ENCODE measurements at places on chromosomes 4 and X. TPM values are rescaled to one million over a fixed set of nuclear protein-coding genes. Genes with fewer than 3 reads are reported as not detected.
A peak's percentile ranks its signal among the peaks of the same experiment; 100 is the strongest.

DNA sequence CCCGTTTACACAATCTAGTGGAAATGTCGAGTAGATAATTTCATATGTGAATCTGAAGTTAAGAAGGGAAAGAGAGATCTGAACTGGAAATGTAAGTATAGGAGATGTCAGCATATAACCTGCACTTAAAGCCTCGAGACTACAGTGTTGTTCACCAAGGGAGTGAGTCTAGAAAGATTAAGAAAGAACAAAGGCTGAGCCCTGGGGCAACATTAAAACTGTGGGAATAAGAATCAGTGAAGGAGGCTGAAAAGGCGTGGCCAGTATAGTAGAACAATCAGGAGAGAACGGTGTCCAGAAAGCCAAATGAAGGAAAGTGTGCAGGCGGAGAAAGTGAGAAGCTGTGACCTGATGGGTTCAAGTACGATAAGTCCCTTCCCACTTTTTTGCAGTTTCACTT lies 118.8 kb upstream of the TENM3 start:
- no peak for DNase-seq

- DNase-seq: peak; percentile 58
Measured at GRCh38 chrX:16185725-16186136, 18.4 kb downstream of the MAGEB17 start.

GRCh38 chr4:1778642-1779392 lies 14.3 kb upstream of the FGFR3 start:
- DNase-seq: no peak

DDX53 gene
- total RNA-seq: not detected

- no peak for DNase-seq
Measured at GRCh38 chr4:74166818-74167217, 8.9 kb downstream of the MTHFD2L start.

- no peak for DNase-seq
Measured at GRCh38 chr4:123554801-123555232, 158.2 kb downstream of the SPRY1 start.

DNA sequence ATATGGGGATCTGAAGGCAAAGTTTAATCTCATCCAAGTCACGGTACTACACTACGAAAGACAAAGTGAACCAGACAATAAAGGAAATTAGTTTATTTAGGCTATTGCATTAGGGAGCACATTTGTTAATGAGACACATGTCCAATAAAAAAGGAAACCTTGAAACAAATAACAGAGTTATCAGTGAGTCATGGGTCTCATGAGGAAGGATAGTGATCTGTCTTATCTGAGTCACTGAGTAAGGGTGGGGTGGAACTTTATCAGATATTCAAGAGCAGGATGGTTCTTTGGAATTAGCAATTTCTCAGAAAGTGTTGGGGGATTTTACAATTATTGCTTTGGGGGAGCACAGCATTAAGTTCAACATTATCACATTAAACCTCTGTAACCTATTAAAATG lies 188.9 kb upstream of the IL1RAPL1 start:
- DNase-seq: no peak

DNA sequence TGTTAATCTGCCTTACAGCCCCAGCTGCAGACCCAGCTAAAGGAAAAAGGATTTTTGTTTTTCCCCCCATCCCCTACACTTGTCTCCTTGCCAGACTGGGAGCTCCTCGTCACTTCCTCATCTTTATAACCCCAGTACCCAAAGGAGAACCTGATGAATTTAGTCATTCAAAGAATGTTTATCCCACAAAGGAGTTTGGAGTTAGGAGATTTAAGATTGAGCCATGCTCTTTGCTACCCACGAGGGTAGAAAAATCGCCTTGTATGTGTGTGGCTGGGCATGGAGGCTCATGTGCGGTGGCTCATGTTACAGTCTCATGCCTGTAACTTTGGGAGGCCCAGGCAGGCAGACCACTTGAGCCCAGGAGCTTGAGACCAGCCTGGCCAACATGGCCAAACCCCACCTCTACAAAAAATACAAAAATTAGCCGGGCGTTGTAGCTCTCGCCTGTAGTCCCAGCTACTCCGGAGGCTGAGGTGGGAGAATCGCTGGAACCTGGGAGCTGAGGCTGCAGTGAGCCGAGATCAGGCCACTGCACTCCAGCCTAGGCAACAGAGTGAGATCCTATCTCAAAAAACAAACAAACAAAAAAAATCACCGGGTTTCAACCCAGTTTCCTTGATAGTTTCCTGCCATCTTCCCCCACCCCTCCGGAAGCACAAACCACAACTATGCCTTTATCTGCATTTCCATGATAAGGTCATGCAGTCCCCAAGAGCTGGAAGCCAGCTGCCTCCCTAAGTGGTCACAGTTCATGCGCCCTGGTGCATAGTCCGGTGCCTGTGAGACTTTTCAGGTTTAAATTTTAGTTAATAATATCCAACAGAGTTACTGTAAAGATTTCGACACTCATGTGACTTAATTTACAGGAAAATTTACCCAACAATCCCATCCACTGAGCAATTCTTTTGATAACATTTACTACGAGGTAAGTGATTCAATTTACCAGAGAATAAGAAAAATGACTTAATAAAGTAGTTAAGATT lies 1.5 kb downstream of the CFAP97 start:
- peak; percentile 42 for DNase-seq

DNA sequence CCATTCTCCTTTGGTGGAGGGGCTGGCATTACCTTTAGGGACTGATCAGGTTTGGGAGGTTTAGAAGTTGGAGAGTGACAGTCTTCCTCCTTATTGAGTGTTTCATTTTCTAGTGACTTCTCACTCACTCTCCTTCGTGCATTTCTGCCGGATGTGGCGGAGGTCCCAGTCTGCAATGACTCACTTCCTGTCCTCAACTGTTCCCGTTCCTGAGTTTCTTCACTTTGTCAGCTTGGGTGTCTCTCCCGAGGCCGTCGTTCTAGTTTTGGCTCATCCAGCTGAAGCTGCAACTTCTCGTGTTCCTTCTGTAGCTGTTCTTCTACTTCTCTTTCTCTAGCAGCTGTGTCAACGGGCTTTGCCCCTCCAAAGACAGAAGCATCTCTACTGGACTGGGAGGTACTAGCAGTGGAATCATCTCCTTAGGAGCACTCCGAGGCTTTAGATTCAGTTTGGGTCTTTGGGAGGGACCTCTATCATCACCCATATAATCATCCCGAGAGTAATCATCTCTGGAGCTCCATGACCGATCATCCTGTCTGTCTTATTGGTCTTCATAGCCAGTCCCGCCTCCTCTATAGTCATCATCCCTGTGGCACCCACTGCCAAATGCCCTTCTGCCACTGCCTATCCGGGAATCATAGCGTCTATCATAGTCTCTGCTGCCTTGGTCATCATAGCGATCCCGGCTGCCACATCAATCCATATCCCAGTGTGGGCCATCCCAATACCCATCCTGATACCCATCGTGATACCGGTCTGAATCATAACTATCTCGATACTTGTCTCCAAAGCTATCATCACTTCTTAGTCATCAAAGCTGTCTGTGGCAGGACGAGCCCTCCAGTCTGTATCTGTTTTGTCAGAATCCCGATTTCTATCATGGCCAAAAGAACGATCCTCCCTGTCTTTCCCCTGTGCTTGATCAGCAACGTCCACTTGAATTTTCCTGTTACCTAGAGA lies 35.3 kb upstream of the VSIG4 start:
- DNase-seq: no peak

- DNase-seq: no peak
Measured at GRCh38 chr4:11614426-11614825, 185.7 kb upstream of the HS3ST1 start.

- no peak for DNase-seq
Measured at GRCh38 chrX:48815266-48815665, 11.0 kb upstream of the ERAS start.

DNA sequence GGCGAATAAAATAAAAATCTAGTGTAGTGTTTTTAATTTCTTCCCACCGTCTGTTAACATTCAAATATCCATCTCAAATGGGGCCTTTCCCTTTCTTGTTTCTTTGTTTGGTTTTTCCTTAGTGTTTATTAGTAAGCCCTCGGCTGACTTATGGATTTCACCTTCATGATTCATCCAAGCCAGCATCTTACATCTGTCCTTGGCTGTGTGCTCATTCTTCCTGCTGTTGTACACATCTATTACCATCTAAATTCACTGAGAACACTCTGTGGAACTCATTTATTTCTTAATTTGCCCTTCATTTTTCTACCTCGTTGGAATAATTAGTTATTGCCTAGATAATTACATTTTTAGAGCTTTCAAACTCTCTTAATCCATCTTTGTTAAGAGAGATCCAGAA lies 84.9 kb downstream of the SPCS3 start:
- DNase-seq: peak; percentile 70

- DNase-seq: peak; percentile 88
Measured at GRCh38 chrX:68997911-68998310, 167.3 kb downstream of the PJA1 start.

DNA sequence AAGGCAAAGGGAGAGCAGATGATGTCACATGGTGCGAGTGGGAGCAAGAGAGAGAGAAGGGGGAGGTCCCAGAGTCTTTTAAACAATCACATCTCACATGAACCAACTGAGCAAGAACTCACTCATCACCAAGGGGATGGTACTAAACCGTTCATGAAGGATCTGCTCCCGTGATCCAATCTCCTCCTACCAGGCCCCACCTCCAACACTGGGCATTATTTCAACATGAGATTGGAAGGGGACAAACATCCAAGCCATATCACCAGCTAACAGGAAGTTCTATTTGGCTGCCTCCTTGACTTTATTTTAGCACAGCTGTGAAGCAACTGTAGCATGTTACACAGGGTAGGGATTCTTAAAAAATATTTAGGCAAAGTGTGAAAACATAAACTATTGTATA lies 102.5 kb downstream of the DDIT4L start:
- DNase-seq: no peak

TNMD gene
- total RNA-seq: not detected

TMEM35A gene
- 11.6 TPM for total RNA-seq

- DNase-seq: no peak
Measured at GRCh38 chr4:2101346-2102044, 42.4 kb downstream of the NAT8L start.

GRCh38 chr4:2804449-2804972 lies 11.6 kb downstream of the SH3BP2 start:
- no peak for DNase-seq

ETDC gene
- total RNA-seq: not detected

- no peak for DNase-seq
Measured at GRCh38 chrX:15321447-15321846, 6.0 kb upstream of the ASB11 start.

DNA sequence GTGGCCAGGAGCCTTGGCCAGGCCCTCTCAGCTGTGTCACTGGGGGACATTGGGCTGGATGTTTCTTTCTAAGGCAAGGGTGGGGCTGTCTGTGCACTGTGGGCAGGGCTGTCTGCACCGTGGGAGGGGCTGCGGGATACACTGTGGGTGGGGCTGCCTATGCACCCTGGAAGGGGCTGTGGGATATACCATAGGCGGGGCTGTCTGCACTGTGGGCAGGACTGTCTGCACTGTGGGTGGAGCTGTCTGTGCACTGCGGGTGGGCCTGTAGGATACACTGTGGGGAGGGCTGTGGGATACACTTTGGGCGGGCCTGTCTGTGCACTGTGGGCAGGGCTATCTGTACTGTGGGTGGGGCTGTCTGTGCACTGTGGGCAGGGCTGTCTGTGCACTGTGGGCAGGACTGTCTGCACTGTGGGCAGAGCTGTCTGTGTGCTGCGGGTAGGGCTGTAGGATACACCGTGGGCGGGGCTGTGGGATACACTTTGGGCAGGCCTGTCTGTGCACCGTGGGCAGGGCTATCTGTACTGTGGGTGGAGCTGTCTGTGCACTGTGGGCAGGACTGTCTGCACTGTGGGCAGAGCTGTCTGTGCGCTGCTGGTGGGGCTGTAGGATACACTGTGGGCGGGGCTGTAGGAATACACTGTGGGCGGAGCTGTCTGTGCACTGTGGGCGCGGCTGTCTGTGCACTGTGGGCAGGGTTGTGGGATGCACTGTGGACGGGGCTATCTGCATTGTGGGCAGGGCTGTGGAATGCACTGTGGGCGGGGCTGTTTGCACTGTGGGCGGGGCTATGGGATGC lies 31.1 kb downstream of the ACOX3 start:
- DNase-seq: no peak

NOX1 gene
- not detected for total RNA-seq

DNA sequence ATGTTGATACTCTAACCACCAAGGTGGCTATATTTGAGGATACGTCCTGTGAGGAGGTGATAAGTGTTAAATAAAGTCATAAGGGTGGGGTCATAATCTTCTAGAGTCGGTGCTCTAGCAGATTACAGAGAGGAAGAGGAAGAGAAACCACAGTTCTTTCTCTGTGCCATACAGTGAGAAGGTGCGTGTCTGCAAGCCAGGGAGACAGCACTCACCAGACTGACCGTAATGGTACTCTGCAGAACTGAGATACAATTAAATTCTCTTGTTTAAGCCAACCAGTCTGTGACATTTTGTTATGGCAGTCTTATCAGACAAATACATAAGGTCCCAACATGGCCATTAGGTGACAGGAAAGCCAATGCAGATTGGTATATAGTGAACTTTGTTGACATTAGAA lies 480.9 kb upstream of the IGFBP7 start:
- no peak for DNase-seq

TLR2 gene
- total RNA-seq: 0.77 TPM

DNA sequence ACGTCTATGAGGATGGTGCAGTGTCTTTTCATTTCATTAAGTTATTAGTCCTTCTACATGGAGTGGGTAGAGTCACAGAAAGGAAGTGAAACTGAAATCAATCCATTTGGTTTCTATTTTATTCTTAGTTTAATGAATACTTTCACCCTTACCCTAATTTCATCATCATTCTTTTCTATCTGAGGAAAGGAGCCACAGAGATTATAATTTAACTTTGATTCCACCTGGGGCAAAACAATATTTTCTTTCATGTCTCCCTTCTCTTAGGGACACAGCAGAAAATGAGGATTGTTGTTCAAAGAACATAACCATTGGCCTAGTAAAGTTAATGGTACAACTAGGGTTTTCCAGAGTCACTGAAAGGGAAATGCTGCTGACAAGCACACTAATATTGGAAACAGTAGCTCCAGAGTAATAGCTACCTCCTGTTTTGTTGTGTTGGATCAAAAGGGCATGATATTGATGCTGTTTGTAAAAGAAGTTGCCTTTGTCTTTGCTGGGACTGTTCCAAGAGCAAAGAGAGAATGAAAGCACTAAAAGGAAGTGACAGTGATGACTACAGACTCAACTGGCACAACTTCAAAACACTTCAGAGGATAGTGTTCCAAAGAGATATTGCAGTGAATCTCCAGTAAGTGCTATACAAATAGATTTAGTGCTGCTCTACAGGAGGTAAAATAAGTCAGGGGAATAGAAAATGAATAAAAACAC lies 247.1 kb upstream of the PITX2 start:
- peak; percentile 20 for DNase-seq

GRCh38 chrX:82127228-82128123 lies 925.6 kb downstream of the SH3BGRL start:
- DNase-seq: no peak

DNA sequence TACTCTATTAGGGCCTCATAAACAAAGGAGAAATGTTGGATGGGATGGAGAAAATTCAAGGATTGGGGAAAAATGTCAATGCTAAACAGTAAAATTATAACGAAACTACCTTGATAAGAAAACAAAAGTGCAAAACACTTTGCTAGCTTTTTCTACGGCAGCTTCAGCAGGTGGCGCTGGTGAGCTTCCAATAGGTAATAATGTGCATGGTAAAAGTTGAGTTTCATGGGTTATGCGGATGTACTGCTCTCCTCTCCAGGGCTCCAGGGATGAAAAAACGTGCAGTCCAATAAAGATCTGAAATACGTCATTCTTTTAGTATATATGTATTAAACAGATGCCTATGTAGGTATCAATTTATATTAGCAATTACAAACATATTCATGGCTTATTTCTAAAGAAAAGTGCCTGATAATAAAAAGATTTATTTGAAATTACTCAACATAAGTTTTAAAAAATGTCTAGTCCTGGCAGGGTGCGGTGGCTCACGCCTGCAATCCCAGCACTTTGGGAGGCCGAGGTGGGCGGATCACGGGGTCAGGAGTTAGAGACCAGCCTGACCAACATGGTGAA lies 239.6 kb downstream of the GRXCR1 start:
- peak; percentile 65 for DNase-seq

Data from fibroblast of lung (primary cell).